ENCODE measurements at places on chromosomes 2 and 18. TPM values are rescaled to one million over a fixed set of nuclear protein-coding genes. Genes with fewer than 3 reads are reported as not detected.

Gene AQP12B
- total RNA-seq, result not detected

Gene COLEC12
- 7.4 TPM for total RNA-seq

Gene GULP1
- 34.4 TPM for total RNA-seq

Gene POTEC
- not detected for total RNA-seq

Gene CNRIP1
- total RNA-seq, result 14.1 TPM

Gene SAG
- total RNA-seq, result not detected

Gene ANKRD44
- total RNA-seq, result 39.2 TPM

Gene MATN3
- total RNA-seq, result 5.0 TPM

Gene CKAP2L
- 0.88 TPM for total RNA-seq

Gene SPC25
- 0.79 TPM for total RNA-seq

Gene RAB27B
- 4.1 TPM for total RNA-seq

Gene KDSR
- total RNA-seq, result 73.5 TPM

Gene ALPP
- total RNA-seq, result not detected

Gene TTR
- not detected for total RNA-seq

Gene CHRNG
- total RNA-seq, result not detected

Gene GKN2
- total RNA-seq, result not detected

Gene NAPG
- total RNA-seq, result 39.4 TPM

Gene UGT1A3
- 0.57 TPM for total RNA-seq

Gene BIRC6
- total RNA-seq, result 113 TPM

Gene BMP10
- not detected for total RNA-seq

Gene C18orf54
- total RNA-seq, result 3.1 TPM

Gene NAT8
- 94.4 TPM for total RNA-seq

Gene FBXO41
- 5.2 TPM for total RNA-seq

Gene PRKAG3
- total RNA-seq, result not detected

Gene ABCB11
- total RNA-seq, result 0.03 TPM

Gene CYB5A
- total RNA-seq, result 243 TPM

Gene RTN4
- 296 TPM for total RNA-seq

Gene NT5C1B
- total RNA-seq, result not detected

Gene COLEC11
- total RNA-seq, result 7.6 TPM

Gene FAHD2B
- total RNA-seq, result 8.8 TPM

Gene SEMA4C
- total RNA-seq, result 44.6 TPM

Gene LINC00305
- not detected for total RNA-seq

Gene CNTNAP5
- 0.50 TPM for total RNA-seq

Gene COL4A3
- 48.8 TPM for total RNA-seq

Gene LIMS3
- total RNA-seq, result 1.5 TPM

Gene PLGLB1
- total RNA-seq, result 4.1 TPM

Gene RAX
- not detected for total RNA-seq

Gene ADCY3
- total RNA-seq, result 44.6 TPM

Gene SPHKAP
- 0.03 TPM for total RNA-seq

Gene FKBP1B
- total RNA-seq, result 11.8 TPM

Gene ANTXR1
- 42.6 TPM for total RNA-seq

Gene DARS1
- total RNA-seq, result 77.4 TPM

Gene RBM43
- 13.6 TPM for total RNA-seq
